ENCODE measurements at places on chromosomes 5 and 9.

GRCh38 chr9:135693265-135693664 is 6.0 kb downstream of the SOHLH1 start:
- no peak for DNase-seq

GRCh38 chr9:98368366-98369065 is 113.1 kb upstream of the TBC1D2 start:
- DNase-seq, result no peak

DNA sequence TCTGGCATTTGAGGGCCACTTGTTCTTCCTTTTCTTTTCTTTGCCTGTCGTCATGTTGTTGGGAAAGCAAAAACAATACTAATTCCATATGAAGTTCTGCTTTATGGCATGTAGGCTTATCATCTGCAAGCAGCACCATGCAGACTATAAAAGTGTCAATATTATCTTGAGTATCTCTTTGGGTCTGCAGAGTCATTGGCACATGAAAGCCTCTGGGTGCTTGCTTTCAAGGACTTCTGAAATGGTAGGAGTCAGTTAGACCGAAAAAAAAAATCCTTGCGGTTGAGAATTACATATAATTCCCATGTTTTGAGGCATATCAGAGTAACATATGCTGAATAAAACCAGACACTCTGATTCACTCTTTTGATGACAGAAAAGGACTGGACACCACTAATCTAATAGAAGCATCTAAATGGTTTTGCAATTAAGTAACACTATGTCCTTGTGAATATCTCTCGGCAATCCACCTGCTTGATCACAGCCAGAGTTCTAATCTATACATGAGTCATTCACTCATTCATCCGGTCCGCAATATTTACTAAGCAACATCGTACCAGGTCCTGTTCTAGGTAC is 44.4 kb downstream of the GNAQ start:
- peak; percentile 78 for DNase-seq

DNA sequence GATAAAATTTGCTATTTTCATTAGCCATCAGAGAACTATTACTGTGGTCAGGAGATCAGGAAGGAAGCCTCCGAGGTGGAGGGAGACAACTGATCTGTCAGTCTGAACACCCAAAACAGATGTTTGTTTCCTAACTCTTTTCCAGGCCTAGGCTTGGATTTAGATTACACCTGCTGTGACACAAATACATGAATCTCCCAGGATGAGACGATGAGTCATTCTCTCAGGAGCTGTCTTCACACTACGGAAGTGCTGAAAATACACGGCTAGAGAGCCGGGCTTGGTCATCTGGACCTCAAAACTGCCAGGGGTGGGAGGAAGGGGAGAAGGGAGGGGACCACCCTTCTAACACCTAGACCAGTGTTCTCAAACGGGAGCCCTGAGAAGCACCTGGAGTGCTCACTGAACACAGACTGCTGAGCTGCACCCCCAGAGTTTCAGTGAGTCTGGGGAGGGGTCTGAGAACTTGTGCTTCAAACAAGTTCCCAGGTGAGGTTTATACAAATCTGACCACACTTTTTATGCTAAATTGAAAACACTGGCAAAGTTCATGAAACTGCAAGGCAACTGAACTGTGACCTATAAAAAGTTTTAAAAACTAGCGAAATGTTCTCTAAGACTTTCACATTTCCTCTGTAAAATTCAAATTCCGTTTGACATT is 80.3 kb upstream of the EQTN start:
- no peak for DNase-seq

DNA sequence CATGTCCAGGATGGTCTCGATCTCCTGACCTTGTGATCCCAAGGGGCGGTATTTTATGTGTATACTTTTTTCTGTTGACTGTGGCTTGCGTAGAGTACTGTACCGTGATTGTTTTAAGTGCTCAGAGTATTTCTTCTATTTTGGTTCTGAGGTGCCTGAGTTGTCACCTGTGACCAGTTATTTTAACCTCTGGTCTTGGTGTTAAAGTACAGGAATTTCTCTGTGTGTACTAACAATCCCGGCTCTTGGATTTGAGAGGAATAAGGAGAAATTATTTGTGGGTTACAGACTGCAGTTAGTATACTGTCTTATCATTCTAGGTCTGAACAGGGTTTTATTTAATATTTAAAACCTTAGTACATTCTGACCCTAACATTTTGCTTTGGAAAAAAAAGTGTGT is 2.0 kb downstream of the ANKHD1 start:
- DNase-seq, result peak; percentile 20

- DNase-seq, result no peak
These were observed 871 bp downstream of the GLE1 start for GRCh38 chr9:128505414-128505765.

DNA sequence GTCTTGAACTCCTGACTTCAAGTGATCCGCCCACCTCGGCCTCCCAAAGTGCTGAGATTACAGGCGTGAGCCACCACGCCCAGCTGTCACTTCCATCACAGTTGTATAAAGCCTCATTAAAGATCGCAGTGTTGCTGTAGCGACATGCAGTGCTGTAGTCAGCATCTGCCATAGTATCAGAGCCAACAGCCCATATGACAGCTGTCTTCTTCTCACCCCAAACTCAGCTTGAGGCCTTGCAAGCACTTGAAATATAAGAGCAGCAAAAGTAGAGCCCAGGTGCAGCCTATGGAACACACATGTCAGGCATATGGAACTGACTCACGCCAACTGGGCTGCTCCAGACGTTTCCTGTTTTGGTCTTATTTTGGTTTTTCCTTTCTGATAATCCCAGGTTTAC is 167.8 kb downstream of the TRIO start:
- DNase-seq, result no peak

DNA sequence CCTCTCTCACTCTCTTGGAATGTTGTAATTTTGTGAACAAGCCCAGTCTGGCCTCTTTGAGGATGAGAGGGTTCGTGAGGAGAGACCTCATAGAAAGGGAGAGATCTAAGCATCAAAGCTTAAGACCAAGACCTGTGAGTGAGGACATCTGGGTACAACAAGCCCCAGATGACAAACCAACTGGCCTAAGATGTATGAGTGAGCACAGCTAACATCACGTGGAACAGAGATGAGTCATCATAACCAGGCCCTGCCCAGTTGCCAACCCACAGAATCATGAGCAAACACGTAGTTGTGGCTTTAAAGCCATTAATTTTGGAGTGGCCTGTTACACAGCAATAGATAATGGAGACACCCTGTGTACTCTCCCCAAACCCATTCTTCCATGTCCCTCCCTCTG is 439.1 kb upstream of the KIF2A start:
- peak; percentile 28 for DNase-seq

- no peak for DNase-seq
These were observed 3.8 kb downstream of the ZNF618 start for GRCh38 chr9:113879911-113880310.

GRCh38 chr5:66406761-66407336 is 189.3 kb upstream of the MAST4 start:
- DNase-seq, result no peak

DNA sequence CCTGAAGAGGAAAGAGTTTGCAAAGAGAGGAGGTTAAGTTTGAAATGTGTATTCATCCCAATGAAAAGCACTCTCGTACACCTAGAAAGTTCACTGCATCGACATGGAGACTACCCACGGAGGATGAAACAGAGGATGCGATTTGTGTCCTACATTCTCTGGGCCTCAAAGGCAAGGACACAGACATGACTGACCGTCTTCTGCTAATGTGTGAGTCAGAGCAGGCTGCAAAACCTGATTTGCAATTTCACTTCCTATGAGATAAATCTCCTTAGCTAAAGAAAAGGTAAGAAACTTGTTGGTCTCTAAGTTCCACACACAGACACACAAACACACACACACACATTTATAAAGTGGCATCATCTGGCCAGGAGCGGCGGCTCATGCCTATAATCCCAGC is 98.6 kb downstream of the GNAQ start:
- no peak for DNase-seq

DNA sequence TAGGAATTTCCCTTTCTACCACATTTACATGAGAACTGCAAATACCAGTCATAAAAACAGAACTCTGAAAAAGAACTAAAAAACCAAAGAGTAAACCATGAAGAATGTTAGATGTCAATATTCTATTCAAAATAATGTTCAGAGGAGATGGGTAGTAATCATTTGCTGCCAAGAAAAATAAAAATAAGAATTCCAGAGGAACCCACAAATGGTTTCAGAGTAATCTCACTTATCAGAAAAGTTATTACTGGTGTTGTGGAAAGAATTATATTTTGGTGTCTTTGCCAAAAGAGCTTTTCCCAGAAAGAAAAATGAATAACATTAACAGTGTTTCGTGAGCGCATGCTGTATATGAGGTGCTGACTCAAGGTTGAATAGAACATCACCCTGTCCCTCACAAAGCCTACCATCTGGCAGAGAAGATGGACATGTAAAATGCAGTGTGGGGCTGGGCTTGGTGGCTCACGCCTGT is 35.6 kb downstream of the GPR21 start:
- peak; percentile 8 for DNase-seq

- DNase-seq, result no peak
These were observed 187.2 kb upstream of the CDH10 start for GRCh38 chr5:24831989-24832388.

GRCh38 chr5:5372930-5373329 is 49.5 kb upstream of the ICE1 start:
- no peak for DNase-seq

- DNase-seq, result no peak
These were observed 18.7 kb upstream of the SCGB3A1 start for GRCh38 chr5:180609817-180610550.

DNA sequence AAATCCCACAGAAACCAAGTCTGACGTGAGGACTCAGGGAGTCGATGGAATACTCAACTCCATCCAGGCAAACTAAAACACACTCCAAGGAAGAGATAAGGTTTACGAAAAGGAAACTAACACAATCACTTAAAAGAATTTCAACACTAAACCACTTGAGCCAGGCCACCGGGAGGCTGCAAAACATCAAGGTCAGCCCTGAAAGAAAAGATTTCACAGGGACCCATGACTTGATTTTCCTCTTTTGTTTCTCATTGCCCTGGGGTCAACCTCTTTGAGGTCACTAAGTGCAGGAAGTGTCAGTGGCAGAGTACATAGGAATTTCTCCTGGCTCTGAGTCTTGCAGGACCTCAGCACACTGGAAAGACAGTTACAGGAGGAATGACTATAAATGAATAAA is 77.8 kb upstream of the TARS1 start:
- no peak for DNase-seq

GRCh38 chr9:109496218-109496617 is 1.9 kb downstream of the PTPN3 start:
- DNase-seq, result no peak

- DNase-seq, result no peak
These were observed 293.0 kb downstream of the ZNF608 start for GRCh38 chr5:124453221-124454051.

- no peak for DNase-seq
These were observed 42.0 kb downstream of the ARHGEF28 start for GRCh38 chr5:73668017-73668416.

DNA sequence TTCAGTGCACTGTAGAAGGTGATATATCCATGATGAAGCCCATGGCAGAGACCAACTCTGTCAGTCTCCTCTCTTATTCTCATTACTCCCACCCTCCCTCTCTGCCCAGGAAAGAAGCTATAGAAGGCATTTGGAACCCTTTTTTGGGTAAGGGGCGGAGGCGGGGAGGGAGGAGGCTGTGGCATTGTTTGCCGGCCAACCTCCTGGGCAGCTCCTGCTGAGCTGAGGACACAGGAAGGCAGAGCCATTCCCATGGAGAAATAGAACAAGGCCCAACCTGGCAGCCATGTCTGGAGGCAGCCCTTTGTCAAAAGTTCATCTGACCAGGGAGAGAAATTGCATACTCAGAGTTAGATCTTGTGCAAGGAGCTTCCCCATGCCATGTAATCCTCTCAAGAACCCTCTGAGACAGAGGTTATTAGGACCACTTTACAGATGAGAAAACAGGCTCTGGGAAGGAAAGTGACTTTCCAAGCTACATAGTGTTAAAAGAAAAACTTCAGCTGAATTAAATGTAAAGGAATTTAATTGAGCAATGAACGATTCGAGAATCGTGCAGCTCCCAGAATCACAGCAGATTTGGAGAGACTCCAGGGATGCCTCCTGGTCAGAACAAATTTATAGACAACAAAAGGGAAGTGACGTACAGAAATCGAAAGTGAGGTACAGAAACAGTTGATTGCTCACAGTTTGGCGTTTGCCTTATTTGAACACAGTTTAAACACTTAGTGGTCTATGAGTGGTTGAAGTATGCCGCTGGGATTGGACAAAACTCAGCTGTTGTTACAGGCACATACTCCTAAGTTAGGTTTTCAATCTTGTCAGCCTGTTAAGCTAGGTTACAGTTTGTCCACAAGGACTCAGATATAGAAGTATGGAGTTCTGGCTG is 158.6 kb downstream of the MELK start:
- no peak for DNase-seq

DNA sequence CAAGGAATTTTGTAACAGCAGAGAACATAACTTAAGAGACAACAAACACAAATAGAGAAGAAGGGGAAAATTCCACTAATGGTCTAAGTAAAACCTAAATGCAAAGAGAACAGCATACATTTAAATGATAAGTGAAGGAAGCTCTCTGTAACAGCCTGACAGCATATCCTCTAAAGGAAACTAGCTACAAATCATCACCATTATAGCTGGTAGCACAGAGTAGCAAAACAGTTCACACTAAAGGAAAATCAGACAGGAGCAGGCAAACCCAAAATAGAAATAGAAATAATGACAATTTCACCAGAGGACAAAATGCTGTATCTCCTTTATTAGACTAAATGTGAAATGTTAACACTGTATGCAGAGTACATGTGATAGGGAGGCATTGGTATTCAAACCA is 532.8 kb downstream of the PTPRD start:
- no peak for DNase-seq

- DNase-seq, result no peak
These were observed 121.0 kb upstream of the CCDC180 start for GRCh38 chr9:97186493-97186892.

DNA sequence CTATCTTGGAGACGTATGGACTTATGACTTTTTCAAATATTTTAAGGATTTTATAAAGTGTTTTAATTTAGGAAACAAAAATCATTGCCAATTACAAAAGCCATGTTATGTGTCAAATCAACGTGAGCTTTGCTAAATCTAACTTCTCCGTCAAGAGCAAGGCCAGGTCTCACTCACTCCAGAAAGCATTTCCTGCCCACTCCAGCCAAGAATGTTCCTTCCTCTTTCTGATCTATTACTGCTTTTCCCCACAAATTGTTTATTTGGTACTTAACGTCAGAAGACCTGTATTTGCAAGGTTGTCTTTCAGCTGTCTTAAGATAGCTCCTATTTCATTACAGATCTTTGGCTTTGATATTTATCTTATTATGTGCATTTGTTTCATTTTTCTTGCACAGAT is 193.5 kb upstream of the HAPLN1 start:
- no peak for DNase-seq

DNA sequence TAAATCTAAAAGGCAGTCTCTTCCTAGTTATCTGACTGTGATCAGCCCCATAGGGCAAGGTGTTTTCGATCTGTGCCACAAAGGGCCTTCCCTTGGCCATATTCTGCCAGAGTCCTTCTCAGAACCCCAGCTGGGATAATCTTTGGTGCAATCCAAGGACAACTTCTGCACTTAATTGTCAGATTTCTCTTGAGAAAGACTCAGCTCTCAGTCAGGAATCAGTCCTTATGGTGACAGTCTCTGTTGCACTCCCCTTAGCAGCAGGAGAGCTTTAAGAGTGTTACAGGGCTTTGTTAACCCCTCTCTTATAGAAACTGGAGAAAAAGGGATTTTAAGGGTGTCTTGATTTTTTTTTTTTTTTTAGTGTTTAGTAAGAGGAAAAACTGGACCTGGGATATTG is 15.4 kb upstream of the RFX3 start:
- no peak for DNase-seq
